HL-60 (cell line): ENCODE measurements at places on chromosomes 12 and 14.

- DNase-seq: no peak
Measured at GRCh38 chr12:50458606-50459005, 46.2 kb upstream of the DIP2B start.

DNA sequence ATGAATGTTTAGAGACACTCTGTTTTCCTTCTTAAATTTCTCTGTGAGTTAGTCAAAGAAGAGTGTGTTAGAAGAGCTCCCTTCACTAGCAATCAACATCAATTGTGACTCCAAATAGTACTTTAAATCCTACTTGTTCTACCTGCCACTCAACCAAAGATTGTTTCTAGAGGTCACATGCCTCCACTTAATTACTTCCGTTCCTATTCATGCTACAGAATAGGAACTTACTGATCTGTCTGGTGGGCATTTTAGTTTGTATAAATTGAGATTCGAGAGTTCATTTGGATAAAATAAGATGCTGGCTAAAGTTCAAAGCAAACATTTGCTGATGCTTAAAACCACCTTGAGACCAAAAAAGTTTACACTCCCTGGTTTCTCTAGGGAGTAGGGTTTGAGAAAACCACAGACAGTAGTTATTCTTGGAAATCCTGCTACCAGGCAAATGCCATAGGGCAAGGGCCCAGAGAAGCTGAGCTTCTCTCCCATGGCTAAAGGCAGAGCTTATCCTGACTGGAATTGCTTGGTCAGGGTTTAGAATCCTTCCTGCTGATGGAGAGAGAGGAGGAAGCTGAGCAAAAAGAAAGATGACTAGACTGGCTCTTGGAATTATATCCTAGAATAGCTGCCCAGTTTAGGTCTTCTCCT lies 389.6 kb upstream of the ATP2B1 start:
- DNase-seq: no peak

GRCh38 chr12:118704527-118705241 lies 276.7 kb upstream of the SRRM4 start:
- DNase-seq: no peak

GRCh38 chr14:22713631-22713950 lies 52.9 kb upstream of the OXA1L start:
- DNase-seq: no peak

GRCh38 chr12:94879542-94879941 lies 124.0 kb downstream of the NDUFA12 start:
- no peak for DNase-seq

GRCh38 chr12:3461391-3461790 lies 29.6 kb upstream of the PRMT8 start:
- no peak for DNase-seq

- DNase-seq: no peak
Measured at GRCh38 chr12:131677699-131678098, 33.2 kb upstream of the SFSWAP start.

DNA sequence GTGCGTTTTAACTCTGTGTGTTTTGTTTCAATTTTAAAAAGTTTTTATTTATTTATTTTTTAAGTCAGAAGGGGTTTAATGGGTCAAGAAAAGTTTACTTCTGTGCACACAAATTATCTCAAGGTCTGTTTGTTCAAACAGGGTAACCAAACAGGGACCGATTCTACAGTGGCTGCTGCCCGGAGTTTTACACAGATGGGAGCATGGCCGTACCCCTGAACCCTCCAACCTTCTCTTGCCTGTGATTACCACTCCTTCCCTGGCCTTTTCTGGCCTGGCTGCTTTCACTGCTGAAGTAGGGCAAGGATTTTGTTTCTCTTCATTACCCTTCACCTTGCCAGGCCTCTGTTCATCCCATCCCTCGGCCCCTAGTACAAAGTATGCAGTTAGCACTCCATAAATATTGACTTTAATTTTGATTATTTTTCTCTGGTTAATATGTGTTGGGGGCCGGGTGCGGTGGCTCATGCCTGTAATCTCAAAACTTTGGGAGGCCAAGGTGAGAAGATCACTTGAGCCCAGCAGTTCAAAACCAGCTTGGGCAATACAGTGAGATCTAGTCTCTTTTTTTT lies 15.8 kb upstream of the FBXL14 start:
- DNase-seq: no peak

DNA sequence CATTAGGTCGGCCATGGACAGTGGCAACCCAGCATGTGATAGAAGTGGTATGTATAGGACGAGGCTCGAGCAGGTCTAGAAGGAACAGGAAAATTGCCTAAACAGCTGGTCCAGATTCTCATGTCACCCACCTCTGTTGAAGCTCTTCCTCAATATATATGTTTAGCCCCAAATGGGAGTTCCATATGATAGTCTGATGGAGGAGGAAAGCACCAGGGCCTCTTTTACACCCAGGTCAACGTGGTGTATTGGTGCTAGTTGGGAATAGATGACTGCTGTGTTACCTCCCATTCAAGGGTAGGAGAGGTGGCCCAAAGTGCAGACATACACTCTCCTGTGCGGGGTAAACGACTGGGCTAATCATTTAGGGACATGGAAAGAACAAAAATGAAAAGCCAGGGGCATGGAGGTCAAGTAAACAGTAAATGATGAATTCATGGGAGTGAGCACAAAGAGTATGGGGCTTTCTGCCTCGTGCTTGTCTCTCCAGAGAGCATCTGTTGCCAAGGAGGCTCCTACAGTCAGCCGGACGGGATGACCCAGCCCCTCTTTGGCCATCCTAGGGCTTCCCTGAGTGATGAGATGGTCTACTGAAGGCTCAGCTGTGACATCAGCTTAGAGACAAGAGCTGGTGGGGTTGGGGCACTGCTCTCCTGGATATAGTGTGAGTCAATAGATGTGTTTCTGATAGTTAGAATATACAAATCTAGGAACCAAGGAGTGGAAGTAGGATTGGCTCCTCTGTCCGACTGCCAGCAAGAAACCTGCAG lies 5.5 kb upstream of the PRIMA1 start:
- no peak for DNase-seq

GRCh38 chr12:5808981-5809380 lies 136.1 kb downstream of the ANO2 start:
- no peak for DNase-seq

DNA sequence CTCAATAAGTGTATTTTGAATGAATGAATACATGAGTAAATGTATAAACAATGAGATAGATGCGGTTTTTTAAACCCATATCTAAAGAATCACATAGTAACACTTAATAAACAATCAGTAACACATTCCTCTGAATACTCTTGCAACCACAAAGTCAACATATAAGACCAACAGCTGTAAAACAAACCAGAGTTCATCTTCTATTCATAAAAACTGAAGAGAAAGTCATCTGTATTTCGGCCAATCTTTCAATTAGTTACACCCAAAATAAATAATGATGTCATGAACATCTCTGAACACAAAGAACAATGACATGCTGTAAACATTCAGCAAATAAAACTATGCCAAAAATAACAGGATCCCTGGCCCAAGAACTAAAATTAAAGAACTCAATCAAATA lies 47.2 kb downstream of the ARMH4 start:
- no peak for DNase-seq

DNA sequence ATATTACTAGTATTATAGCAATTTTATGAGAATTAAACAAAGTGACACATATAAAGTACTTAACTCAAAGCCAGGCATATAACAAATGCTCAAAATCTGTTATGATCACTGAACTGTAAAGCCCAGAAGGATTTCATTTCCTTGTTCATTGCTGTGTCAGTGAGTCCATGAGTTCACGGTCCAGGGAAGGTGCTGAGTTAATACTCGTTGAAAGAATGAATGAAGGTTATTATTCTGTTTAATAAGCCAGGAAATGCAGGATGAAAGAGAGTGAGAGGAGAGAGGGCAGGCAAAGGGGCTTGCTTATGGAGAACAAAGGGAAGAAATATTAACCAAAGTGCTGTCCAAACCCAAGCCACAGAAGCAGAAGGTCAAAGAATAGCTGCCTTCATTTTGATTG lies 40.2 kb upstream of the NT5DC3 start:
- DNase-seq: no peak

GRCh38 chr12:41188058-41188840 lies at the start of gene PDZRN4:
TSS of gene PDZRN4 (plus strand) at chr12:41188320.
- DNase-seq: no peak

DNA sequence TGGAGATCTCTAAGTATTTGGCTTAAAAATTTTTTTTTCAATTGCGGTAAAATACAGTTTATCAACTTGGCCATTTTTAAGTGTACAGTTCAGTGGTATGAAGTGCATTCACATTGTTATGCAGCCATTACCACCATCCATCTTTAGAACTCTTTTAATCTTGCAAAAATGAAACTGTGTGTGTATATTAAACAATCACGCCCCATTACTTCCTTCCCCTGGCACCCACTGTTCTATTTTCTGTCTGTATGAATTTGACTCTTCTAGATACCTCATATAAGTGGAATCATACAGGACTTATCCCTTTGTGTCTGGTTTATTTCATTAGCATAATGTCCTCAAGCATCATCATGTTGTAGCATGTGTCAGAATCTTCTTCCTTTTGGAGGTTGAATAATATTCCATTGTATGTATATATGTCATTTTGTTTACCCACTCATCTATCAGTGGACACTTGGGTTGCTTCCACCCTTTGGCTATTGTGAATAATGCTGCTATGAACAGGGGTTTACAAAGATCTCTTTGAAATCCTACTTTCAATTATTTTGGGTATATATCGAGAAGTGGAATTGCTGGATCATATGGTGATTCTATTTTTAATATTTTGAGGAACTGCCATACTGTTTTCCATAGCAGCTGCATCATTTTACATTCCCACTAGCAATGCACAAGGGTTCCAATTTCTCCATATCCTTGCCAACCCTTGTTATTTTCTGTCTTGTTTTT lies 62.9 kb downstream of the SAMD4A start:
- DNase-seq: no peak

GRCh38 chr12:9796346-9796745 lies 30.9 kb upstream of the KLRF1 start:
- no peak for DNase-seq

GRCh38 chr12:23631786-23632377 lies 317.6 kb downstream of the SOX5 start:
- DNase-seq: no peak

- DNase-seq: no peak
Measured at GRCh38 chr12:65335021-65335714, 56.7 kb downstream of the MSRB3 start.

DNA sequence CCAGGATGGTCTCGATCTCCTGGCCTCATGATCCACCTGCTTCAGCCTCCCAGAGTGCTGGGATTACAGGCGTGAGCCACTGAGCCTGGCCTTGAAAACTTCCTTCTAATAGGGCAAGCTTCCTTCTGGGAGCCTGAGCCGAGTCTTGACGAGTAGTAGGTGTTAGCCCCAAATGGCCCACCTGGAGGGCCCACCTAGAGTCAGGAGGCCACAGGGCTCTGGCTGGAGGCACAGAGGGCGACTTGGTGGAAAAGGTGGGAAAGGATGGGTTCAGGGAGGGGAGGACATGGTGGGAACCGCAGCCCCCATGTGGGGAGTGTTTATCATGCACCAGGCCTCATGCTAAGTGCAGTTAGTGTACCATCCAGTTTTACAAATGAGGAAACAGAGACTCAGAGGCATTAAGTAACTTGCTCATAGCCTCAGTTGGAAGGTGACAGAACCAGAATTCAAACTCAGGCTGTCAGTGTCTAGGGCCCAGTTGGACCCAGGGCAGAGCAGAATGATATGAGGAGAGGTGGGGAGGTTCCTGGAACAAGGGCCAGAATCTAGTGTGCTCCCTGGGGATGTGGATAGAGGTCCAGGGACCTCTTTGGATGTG lies 3.1 kb upstream of the LRP1-AS start:
- no peak for DNase-seq

DNA sequence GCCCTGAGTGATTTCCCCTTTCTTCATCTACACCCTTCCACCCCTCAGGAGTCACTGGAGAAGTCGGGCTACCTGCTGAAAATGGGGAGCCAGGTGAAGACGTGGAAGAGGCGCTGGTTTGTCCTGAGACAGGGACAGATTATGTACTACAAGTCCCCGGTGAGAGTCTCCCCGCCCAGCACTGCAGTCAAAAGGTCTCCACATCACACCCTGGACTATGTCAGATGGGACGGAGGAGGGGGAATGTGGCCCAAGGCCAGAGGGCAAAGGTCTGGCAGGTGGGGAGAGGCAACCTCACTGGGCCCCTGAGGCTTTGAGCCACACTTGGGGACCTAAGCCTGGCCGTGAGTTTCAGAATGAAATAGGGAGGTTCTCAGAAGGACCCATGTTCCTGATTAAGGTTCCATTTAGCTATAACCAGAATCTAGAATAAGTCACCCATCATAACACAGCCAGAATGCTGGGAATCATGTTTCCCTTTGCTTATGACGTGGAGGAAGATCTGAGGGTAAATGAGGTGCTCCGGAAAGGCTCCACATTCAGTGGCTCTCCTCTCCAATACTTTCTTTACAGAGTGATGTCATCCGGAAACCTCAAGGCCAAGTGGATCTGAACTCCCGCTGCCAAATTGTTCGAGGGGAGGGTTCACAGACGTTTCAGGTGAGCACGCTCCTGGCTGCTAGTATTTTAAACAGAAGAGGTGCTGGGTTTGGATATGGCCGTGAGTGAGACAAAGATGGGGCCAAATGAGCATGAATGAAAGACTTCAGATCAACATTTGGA lies 26.6 kb downstream of the PIGH start:
- no peak for DNase-seq

GRCh38 chr12:113277511-113277910 lies 56.2 kb downstream of the TPCN1 start:
- no peak for DNase-seq

GRCh38 chr12:6311822-6312528 lies 1.5 kb downstream of the PLEKHG6 start:
- no peak for DNase-seq

- no peak for DNase-seq
Measured at GRCh38 chr12:9115731-9116559, at the start of gene A2M. TSS of gene A2M (minus strand) at chr12:9115919. CDS start at chr12:9115849, 70 bp downstream.

DNA sequence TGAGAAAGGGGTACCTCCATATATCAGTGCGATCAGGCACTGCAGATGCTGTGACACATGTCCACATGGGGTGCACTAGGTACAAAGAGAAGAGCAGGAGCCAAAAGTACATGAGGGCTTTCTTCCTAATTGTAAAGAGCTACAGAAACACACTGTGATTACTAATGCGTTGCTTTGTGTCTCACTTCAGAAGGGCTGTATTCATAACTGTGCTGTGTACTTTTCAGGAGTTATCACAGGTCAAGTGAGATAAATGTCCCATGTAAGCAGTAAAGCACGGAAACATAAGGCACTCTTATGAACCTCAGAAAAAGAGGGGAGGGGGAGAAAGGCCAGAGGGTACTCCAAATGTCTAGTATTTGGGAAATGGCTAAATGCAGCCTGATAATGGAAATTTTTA lies 10.6 kb downstream of the SPRING1 start:
- no peak for DNase-seq

GRCh38 chr12:49094160-49094974 lies at the start of gene DHH:
TSS of gene DHH (minus strand) at chr12:49094801. CDS start at chr12:49094512, 289 bp downstream.
- DNase-seq: no peak
